ENCODE measurements at places on chromosomes 4 and X.

GRCh38 chr4:68871809-68872642, 56.2 kb downstream of the UGT2B10 start:
- DNase-seq, result no peak

DNA sequence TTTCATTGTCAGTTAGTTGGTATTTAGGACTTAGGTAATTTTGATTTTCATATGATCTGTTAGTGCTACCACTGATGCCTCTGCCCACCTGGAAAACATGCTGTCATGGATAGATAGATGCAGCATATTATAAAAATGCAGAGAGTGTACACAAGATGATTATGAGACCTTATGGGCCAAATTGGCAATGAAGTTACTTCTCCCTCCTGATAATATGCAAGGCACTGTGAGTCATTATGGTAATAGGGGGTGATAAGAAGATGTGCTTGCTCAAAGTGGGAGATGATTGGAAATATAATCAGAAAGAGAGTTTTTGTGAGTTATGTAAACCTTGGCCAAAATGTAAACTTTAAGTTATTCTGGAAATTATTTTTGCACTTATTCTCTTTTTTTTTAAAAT, 56.6 kb upstream of the RHOH start:
- no peak for DNase-seq

DNA sequence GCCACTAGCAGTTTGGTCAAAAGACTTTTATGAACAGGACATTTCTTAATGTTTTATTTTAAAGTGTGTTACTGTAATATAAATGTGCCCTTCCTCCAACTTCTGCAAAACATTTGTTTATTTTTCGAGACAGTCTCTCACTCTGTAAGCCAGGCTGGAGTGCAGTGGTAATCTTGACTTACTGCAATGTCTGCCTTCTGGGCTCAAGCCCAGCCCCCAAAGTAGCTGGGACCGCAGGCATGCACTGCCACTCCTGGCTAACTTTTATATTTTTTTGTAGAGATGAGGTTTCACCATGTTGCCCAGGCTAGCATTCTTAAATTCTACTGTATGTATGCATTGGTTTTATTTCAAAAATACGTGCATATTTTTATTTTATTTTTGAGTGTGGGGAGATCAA, 1201.9 kb downstream of the STIM2 start:
- no peak for DNase-seq

DNA sequence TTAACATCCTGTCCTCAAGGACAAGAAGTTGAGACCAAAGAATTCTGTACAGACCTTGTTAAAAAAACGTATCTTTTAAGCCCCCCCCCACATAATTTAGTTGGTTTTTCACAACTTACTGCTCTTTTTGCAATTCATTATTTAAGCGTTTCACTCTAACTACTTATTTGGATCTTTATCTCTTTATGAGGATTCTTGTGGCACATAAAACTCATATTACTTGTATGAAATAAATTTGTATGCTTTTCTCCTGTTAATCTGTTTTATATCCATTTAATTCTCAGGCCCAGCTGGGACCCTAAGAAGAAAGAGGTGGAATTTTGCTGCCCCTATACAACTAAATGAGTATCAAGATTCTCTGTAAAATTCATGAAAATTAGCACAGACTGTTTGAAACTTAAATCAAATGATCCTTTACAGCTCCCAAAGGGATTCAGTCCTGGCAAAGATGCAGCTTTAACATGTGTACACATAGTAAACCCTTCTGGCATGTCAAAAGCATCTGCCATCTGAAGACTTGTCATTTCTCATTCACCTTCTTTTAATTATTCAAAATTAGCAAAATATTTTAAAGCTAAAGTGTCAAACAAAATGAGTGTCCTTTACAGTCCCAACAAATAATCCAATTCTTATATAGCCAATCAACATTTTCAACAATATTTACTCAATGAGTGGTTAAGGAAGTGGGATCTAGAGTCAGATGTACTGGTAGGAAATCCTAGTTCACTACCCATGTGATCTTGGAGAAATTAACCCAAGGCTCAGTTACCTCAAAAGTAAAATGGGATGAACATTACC, 17.7 kb downstream of the ARAP2 start:
- no peak for DNase-seq

DNA sequence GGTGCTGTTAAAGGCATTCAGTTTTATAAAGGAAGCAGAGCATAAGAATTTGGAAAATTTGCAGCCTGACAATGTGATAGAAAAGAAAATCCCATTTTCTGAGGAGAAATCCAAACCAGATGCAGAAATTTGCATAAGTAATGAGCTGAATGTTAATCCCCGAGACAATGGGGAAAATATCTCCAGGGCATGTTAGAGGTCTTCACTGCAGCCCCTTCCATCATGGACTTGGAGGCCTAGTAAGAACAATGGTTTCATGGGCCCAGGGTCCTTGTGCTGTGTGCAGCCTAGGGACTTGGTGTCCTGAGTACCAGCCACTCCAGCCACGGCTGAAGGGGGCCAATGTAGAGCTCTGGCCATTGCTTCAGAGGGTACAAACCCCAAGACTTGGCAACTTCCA, 542.7 kb upstream of the NR3C2 start:
- DNase-seq, result no peak

- no peak for DNase-seq
These were observed 74.1 kb downstream of the DOCK11 start for GRCh38 chrX:118569676-118570075.

DNA sequence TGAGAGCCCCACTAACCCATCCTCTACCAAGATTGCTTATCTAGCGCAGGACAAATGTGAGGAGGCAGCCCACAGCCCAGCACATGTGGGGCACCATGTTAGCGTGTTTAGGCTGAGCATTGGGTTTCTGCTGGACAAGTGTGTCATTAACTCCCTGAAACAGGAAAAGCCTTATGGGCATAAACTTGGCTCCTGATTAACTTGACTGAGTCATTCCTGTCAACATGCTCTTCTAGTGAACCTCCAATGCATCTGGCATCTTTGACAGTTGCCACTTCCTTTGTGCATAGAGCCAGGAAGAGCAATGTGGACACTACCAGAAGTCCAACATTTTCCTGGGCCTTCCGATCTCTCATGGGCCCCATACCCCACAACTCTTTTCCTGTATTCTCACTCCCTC, 2.5 kb downstream of the SPIN2A start:
- no peak for DNase-seq

DNA sequence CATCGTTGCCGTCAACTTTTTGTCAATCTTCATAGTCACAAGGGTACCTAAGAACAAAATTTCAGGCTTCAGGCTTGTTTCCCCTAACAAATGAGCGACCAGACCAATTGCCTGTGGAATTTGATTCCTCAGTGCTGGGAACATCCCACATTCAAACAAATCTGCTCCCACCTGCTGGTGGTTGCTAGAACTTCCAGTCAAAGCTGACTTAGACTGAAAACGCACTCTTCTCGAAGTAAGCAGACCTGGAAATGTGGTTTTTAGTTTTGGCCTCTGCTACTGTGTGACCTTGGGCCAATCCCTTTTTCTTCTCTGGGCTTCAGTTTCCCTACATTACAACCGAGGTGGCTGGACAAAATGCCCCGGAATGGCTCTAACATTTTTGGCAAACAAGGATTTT, 1.8 kb upstream of the GABRQ start:
- DNase-seq, result no peak

GRCh38 chr4:118823471-118823870, 12.5 kb downstream of the SEC24D start:
- no peak for DNase-seq

DNA sequence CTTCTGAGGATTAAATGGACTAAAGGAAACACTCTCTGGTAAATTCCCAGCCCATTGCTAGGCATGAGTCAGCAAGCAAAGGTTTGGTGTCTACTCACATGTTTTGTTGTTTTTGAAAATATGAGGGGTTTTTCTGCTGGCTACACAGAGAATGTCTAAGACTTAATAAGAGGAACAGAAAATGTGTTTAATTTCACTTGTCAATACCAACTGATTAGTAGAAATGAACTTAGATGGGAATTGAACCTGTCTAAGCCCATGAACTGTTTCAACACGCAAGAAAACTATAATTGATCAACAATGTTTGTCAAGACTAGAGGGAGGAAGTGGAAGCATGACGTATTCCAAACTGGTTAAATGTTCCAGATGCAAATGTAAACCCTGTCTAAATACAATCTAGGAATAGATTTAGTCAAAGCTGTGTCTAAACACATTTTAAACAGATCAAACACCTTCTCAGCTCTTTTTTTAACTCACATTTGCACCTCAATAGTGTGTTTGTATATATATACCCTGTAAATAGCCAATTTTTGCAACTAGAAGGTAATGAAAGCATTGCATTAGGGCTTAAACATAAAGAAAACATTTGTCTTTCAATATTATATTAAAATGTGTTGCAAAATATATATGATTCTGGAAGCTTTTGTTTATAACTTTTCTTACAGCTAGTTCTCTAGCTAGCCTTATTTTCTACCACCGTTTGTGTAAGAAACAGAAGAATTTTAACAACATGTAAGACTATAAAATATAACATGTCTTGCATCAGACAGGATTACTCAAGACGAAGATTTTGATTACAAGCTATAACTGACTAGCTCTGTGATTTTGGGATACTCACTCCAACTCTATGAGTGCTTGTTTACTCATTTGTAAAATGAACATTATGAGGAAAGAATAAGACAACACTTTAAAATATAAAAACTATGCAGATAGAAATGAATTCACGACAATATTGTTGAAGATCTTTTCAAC, 607.8 kb downstream of the FSTL5 start:
- DNase-seq, result no peak

GRCh38 chr4:76658231-76659102, 223.4 kb downstream of the SHROOM3 start:
- no peak for DNase-seq

- no peak for DNase-seq
These were observed 97.7 kb downstream of the TMA16 start for GRCh38 chr4:163592212-163592611.

DNA sequence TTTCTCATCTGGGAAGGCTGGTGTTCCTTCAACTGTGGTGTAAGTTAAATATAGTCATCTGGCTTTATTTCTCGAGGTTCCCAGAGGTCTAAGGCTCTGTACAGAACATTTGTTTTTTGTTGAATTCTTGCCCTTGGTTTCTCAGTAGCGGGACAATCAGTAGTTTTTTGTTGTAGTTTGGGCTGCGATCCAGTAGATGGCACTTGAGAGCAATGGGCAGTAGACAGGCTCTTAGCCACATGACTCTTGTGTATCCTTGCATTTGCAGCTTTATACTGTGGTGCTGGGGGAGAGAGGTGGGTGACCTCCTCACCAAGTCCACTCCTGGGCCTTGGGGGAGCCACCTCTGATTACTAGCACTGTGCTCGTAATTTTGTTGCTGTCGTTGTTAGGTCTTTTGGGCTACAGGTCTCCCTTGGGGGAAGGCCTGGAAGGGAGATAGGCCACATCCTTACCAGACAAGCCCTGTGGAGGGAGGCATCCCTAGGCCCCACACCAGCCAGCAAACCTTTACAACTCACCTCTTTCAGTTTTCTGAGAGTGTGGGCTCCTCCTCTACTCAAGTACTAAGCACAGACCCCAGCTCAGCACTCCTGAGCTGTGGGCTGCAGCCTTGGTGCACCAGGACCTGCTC, 8.1 kb downstream of the ETDB start:
- no peak for DNase-seq

DNA sequence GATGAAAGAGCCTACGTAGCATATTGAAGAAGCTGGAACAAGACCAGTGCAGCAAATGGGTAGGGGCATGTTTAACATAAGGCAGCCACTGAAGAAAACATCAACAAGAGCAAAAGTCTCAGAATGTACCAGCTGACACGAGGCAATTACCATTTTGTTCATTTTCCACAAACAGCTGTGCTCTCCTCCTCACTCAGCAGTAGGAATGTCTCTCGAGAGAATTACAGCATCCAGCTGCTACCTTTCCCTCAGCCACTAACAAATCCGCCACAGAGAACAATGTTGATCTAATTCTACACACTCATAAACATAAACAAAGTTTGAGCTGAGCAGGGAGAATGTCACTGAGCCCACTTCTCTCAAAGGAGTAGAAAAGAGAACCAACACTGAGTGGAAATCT, 68.0 kb downstream of the OPHN1 start:
- DNase-seq, result no peak

DNA sequence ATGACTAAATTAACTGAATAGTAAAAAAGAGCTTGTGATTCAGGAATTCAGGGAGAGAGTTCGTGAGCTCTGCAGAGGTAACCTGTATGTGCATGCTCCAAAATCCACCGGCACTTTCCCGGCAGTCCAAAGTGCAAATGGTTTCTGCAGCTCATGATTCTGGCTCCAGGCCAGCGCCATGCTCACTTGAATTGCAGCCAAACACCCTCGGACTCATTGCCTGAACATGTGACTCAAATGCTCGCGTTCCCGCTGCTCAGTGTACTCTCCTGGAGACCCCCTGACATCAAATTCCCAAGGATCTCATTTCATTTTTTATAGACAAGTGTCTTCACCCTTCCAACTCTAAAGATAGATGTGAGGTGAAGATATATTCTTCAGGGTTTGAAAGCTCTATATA, 44.1 kb upstream of the SH3RF1 start:
- DNase-seq, result no peak

- DNase-seq, result no peak
These were observed 879.9 kb downstream of the ARAP2 start for GRCh38 chr4:35364321-35364870.

DNA sequence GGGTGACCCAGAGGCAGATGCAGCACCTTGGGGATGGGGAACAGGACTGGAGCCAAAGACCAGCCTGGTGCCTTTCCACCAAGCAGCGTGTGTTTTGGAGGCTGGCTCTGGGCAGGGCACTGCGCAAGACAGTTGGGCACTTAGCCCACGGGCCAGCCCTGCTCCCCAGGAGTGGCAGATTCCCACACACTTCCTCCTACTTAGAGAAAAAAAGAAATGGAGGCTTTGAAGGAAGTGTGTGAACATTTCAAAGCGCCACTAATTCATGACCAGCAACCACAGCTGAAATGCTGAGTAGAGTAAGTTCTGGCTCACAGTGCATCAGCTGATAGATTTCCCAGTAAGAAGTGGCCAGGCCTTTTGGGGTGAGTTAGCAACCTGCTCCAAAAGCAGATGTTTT, 54.9 kb upstream of the LGI2 start:
- no peak for DNase-seq

DNA sequence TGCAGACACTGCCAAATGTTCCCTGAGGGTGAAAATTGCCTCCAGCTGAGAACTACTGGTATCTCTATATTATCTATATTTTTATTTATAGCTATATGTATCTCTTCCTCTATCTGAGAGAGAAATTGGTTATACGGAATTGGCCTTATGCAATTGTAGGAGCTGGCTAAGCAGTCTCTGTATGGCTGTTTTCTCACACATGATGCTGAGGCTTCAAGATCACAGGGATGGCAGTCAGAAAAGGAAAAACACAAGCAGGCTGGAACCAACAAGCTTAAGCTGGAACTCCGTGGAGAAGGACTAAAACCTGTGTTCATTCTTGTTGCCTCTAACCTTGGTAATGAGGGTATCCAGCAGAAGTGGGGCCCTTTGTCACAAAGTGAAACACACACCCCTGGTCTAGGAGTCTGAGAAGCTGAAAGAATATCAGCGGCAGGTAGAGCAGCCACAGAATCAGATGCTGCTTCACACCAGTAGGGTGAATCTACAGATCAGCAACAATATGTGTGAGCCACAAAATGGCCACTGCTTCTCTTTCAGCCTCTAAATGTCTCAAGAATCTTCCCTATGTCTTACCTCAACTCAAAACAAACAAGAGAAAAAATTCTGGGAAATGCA, 166.5 kb upstream of the PPP1R2C start:
- no peak for DNase-seq

- no peak for DNase-seq
These were observed 69.2 kb upstream of the PNPLA4 start for GRCh38 chrX:7996414-7996813.
